Thoracic aorta endothelial cell (primary cell): ENCODE measurements at places on chromosomes 6 and 20. TPM values are rescaled to one million over a fixed set of nuclear protein-coding genes. Genes with fewer than 3 reads are reported as not detected.

Gene CEP85L
- total RNA-seq, result 15.6 and 17.9 TPM in 2 replicates

Gene FRK
- 0.07 and 0.13 TPM in 2 replicates for total RNA-seq

Gene OR12D3
- not detected in 2 replicates for total RNA-seq

Gene BCAS4
- total RNA-seq, result 1.0 and 2.9 TPM in 2 replicates

Gene RAD21L1
- total RNA-seq, result 0.07 and 0.53 TPM in 2 replicates

Gene AFDN
- total RNA-seq, result 175 and 177 TPM in 2 replicates
